ENCODE measurements at places on chromosomes 7 and 10. TPM values are rescaled to one million over a fixed set of nuclear protein-coding genes. Genes with fewer than 3 reads are reported as not detected.

DNA sequence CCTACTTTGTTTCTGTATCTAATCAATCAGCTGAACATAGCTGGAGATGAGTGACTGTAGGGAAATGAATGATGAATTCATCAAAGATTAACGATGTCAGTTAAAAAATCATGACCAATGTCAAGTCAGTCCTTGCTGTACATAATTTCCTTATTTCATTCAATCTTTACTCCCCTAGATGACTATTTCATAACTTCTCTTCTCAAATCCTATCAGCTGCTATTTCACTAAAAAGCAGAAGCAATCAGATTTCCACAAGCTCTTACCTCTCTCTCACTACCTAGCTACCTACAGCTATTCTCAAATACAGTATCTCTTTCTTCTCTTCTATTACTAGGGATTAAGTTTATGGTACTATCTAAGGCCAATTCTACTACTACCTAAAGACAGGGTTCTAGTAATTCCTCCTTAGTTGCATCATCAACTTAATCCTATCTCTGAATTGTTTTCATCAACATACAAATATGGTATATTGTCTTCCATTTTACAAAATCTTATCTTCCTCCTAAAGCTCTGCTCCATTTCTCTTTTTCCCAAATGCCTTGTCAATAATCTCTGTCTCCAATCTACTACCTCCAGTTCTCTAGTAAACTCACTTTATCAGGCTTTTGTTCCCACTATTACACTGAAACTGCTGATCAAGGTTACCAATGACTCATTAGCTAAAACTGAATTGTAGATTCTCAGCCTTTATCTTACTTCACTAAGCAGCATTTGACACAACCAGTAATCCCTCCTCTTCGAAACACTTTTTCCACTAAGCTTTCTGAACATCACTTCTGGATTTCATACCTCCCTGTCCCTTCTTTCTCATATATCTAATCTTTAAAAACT is 28.4 kb downstream of the JMJD1C start:
- no peak for DNase-seq

GRCh38 chr7:76189276-76189675 is 12.4 kb upstream of the SRRM3 start:
- peak; percentile 62 for DNase-seq

Gene HOXA10
- total RNA-seq: not detected

DNA sequence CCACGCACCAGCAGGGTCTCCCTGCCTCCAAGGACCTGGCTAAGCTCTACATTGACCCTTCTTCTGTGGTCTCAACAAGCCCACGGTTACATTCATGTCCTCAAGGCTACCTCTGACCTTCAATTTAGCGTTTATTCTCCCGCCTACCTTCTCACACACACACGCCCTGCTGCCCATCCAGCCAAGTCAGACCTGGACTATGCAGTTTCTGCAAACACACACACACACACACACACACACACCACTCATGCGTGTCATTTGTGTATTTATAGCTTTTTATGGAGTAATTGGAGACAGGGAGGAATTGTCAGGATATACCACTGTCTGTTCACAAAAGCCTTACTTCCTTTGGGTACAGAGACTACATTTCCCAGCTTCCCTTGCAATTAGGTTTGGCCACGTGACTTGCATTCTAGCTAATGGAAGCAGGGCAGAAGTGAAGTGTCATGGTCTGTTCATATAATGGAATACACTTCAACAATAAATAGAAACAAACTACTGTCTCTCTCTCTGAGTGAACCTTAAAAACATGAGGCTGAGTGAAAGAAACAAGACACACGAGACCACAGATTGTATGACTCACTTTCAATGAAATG is 53.8 kb upstream of the CPXM2 start:
- DNase-seq: no peak

DNA sequence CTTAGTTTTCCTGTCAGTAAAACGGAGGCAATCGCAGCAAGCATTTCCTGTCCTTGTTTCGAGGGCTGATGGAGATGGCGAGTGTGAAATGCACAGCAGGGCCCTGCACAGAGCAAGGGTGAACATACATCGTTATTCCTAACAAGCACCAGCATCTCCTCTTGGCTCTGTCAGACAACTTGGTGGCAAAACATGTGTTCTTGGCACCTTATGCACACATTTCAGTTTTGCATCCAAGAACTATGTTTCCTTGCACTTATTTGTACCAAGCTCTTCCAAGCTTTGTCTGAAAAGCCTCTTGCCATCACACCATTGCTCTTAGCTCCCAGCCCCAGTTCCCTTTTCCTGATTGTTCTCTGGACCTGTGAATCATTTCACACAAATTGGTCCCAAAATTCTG is 132.9 kb upstream of the GRB10 start:
- no peak for DNase-seq

GRCh38 chr10:16843252-16843870 is 26.1 kb upstream of the RSU1 start:
- no peak for DNase-seq
